ENCODE measurements at places on chromosomes 6 and 20. TPM values are rescaled to one million over a fixed set of nuclear protein-coding genes. Genes with fewer than 3 reads are reported as not detected.

DNA sequence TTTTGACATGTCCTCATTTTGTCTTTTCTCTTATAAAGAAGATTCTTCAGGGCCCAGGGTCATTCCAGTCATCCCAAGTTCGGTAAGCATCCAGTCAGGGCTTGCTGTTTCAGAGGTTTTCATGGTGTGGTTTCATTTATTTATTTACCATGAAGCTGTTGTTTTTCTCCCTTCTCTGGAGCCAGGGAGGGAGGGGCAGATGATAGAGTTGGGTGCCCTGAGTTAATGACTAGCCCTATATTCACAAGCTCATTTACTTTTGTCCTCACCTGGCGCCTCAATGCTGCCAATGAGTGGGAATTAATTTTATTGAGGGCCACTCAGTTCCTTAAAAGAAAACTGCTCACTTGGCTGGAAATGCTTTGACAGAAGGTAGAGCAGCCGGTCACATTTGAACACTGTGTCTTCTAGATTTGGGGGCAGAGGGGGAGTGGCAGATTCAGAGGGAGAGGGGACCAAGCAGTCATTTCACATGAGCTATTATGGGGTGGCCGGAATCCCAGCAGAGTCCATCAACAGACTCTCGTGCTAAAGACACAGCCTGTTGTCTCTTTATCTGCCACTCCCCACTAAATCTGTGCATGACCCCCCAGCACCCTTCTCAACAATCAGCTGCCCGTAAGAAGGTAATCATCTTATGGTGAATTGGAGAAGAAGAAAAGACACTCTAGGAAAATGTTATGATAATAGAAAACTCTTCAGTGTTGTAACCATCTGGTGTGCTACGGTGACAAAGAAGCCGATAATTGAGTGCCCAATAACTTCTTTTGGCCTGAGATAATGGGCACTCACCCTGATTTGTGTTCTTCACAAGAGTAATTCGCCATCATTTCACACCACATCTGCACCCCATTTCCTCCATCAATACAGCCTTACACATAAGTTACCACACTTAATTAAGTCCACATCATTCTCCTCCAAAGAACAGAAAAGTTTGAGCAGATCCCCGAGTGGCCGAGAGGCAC lies 573.5 kb upstream of the JAG1 start:
- no peak overlapping the region for H3K27ac ChIP-seq
- no peaks in the 10 kb centered on the region for H3K4me1 ChIP-seq
- H3K36me3 ChIP-seq = no peaks in the 10 kb centered on the region
- H3K27me3 ChIP-seq = no peaks in the 10 kb centered on the region

Gene FOXQ1
- not detected for polyA plus RNA-seq

DNA sequence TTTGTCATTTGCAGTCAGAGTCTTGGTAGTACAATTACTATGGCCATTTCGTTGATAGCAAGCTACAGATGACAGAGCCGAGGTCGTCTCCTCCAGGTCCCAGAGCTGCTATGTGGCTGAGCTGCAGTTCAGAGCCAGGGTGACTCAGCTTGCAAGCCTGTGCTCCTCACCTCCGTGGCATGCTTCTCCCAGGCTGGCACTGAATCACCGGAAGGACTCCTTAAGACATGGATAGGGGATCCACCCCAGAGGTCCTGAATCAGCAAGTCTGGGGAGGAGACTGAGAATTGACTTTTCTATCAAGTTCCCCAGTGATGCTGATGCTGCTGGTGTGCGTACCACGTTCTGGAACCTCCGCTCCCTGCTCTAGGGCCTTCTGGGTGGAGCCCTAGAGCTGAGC lies 291.2 kb downstream of the CDH26 start:
- no peaks in the 10 kb centered on the region for H3K4me1 ChIP-seq
- no peak for DNase-seq
- H3K27ac ChIP-seq = no peak overlapping the region
- no peaks in the 10 kb centered on the region for H3K27me3 ChIP-seq
- no peaks in the 10 kb centered on the region for H3K36me3 ChIP-seq

- H3K4me3 ChIP-seq = peak overlapping the region; percentile 80
- H3K27me3 ChIP-seq = no peaks in the 10 kb centered on the region
- DNase-seq = no peak
- peaks cover 20% of the 10 kb centered on the region for H3K4me1 ChIP-seq
- H3K27ac ChIP-seq = peak overlapping the region; percentile 80
Measured at GRCh38 chr6:27863962-27864905, 48.0 kb downstream of the OR2B2 start.

- H3K4me3 ChIP-seq = no peak overlapping the region
- DNase-seq = no peak
- H3K36me3 ChIP-seq = no peaks in the 10 kb centered on the region
- H3K4me1 ChIP-seq = peaks cover 26% of the 10 kb centered on the region
Measured at GRCh38 chr6:148887181-148887580, 140.4 kb downstream of the UST start.

Gene MATN4
- polyA plus RNA-seq = 0.16 TPM

Gene SEMG1
- polyA plus RNA-seq = not detected

DNA sequence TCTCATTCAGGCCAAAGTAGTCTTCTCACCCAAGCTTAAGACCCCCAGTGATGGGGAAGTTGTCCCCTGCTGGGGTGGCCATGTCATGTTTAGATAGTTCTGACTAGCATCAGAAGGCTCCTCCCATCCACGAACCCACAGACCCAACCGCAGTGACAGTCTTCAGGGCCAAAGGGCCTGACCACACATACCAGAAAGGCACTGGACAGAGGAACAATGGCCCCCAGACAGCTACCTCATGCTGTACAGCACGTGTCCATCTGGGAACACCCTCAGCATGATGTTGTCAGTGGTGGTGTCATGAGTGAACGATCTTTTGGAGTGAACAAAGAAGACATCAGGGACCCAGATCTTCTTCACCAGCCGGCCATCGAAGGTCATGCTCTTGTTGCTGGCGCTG lies 46.3 kb downstream of the GABRR2 start:
- H3K4me1 ChIP-seq = no peaks in the 10 kb centered on the region
- DNase-seq = no peak
- no peak overlapping the region for H3K4me3 ChIP-seq
- no peaks in the 10 kb centered on the region for H3K27me3 ChIP-seq
- no peak overlapping the region for H3K27ac ChIP-seq

Gene RIPOR3
- 1.2 TPM for polyA plus RNA-seq

DNA sequence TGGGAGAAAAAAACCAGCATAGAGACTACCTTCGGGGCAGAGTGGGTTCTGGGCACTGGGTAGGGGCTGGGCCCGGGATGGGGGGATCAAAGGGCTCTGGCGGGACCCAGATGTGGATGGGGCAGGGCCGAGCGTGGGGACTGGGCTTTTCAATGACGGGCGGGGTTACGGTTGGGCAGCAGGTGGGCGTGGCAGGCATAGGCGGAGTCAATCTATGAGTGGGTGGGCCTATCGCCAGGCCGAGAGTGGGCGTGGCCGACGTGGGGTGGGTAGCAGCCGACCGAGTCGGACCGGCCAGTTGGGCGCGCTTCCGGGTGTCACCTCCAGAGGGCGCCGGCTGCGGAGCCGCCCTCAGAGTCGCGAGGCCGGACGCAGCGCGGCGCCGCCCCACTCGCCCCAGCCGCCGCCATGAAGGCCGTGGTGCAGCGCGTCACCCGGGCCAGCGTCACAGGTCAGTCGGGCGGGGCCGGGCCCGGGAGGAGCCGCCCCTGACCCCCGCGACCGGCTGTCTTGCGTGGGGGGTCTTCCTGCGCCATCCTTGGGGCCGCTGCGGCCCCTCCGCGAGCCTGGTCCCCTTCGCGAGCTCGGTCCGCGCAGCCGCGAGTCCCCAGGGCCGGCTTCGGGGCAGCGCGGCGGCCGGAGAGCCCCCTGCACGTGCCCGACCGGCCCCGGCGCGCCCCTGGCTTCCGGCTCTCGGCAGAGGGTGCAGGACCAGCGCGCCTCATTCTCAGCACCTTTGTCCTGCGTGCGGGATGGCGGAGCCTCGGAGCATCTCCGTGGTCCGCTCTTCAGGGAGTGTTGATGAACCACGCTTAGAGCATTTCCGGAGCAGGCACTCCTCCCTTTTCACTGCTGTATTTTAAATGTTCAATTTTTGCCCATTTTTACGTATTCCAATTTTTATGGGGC lies at the start of gene DTD1:
TSS of gene DTD1 (plus strand) at position 390 of the 909 bp plus-strand sequence. CDS start at position 409, 19 bp downstream.
- H3K27ac ChIP-seq = peak within 1 kb of the TSS; percentile 37
- H3K27me3 ChIP-seq = no peaks in the 10 kb centered on the region
- H3K4me3 ChIP-seq = peak within 1 kb of the TSS; percentile 86
- DNase-seq = peak; percentile 96
- H3K36me3 ChIP-seq = no peaks in the 10 kb centered on the region

DNA sequence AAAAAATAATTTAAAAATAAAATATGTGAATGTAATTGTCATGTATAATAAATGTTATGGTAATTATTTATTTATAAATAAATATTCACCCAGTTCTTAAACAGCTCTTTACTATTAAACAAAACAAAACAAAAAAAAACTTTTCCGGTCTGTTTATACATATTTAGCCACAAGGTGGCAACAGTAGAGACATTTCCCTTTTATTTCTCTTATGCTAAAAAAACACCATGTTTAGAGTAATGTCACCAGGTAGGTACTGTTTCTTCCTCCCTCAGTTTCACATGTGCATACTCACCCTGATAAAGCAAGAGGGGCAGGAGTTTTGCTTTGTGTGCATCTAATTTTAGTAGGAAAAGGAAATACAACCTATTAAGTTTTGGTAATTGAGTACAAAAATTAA lies 610.4 kb upstream of the IMPG1 start:
- no peaks in the 10 kb centered on the region for H3K36me3 ChIP-seq
- H3K4me3 ChIP-seq = no peak overlapping the region
- no peak for DNase-seq

Gene HLA-DMB
- not detected for polyA plus RNA-seq

GRCh38 chr6:148811459-148811858 lies 64.6 kb downstream of the UST start:
- no peak for DNase-seq
- H3K4me1 ChIP-seq = no peaks in the 10 kb centered on the region
- no peak overlapping the region for H3K27ac ChIP-seq
- H3K4me3 ChIP-seq = no peak overlapping the region

GRCh38 chr6:168625602-168626001 lies 184.6 kb downstream of the SMOC2 start:
- no peak overlapping the region for H3K4me3 ChIP-seq
- H3K36me3 ChIP-seq = no peaks in the 10 kb centered on the region
- H3K4me1 ChIP-seq = no peaks in the 10 kb centered on the region

Gene GSTA4
- polyA plus RNA-seq = 34.0 TPM

DNA sequence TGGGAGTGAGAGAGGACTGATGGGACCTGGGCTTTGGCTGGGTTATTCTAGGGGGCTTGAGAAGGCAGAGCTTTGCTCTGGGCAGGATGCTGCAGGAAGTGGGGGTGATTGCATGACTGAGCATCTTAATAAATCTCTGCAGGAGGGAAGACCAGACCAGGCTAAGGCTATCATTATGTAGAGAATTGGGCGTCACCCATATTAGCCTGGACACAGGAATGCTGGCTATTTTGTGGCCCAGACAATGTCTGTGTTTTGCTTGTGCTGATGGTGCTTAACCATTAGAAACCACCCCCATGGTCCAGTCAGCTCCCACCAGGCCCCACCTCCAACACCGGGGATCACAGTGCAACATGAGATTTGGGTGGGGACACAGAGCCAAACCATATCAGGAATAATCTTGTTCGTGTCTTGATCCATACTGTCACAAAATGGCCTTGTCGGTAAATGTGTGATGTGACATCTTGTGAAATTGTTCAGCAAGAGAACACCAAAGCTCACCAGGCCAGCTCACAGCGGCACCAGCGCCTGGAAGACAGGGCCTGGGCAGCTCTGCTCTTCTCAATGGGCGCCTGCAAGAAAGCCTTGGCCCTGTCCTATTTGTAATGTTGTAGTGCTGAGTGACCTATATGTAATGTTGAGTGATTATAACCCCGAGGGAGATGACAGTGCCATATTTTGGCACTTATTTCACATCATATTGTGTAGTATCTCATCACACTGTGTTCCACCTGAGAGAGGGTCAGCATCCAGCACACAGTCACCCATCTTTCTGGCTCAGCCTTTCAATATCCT lies 211.8 kb downstream of the QKI start:
- H3K27me3 ChIP-seq = no peaks in the 10 kb centered on the region
- no peak for DNase-seq
- no peak overlapping the region for H3K4me3 ChIP-seq
- H3K36me3 ChIP-seq = no peaks in the 10 kb centered on the region
- H3K27ac ChIP-seq = no peak overlapping the region

Gene CST2
- not detected for polyA plus RNA-seq

DNA sequence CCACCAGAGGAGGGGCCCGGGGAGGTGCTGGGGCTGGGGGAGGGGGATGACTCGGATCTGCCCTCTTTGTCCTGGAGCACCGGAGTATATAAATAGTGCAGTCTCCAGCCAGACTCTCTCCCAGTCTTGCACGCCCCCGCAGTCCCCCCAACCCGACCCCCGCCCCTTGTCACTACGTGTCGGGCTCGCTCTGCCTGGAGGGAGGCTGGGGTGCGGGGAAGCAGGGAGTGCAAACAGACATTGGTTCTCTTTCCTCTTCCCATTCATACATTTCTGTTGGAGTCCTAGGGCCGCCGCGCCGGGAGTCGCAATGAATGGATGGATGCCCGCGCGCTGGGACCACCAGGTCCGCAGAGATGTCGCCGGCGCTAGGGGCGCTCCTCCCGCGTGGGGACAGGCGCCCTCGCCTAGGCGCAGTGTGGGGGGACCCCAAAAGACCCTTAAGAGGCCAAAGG lies 179.3 kb downstream of the TBXT start:
- H3K27me3 ChIP-seq = no peaks in the 10 kb centered on the region
- no peak for DNase-seq
- H3K36me3 ChIP-seq = no peaks in the 10 kb centered on the region

- H3K36me3 ChIP-seq = peaks cover 3% of the 10 kb centered on the region
- no peaks in the 10 kb centered on the region for H3K27me3 ChIP-seq
- peaks cover 4% of the 10 kb centered on the region for H3K4me1 ChIP-seq
- no peak overlapping the region for H3K27ac ChIP-seq
Measured at GRCh38 chr6:12293931-12294807, 4.0 kb downstream of the EDN1 start.

Gene SLC4A11
- 1.6 TPM for polyA plus RNA-seq

DNA sequence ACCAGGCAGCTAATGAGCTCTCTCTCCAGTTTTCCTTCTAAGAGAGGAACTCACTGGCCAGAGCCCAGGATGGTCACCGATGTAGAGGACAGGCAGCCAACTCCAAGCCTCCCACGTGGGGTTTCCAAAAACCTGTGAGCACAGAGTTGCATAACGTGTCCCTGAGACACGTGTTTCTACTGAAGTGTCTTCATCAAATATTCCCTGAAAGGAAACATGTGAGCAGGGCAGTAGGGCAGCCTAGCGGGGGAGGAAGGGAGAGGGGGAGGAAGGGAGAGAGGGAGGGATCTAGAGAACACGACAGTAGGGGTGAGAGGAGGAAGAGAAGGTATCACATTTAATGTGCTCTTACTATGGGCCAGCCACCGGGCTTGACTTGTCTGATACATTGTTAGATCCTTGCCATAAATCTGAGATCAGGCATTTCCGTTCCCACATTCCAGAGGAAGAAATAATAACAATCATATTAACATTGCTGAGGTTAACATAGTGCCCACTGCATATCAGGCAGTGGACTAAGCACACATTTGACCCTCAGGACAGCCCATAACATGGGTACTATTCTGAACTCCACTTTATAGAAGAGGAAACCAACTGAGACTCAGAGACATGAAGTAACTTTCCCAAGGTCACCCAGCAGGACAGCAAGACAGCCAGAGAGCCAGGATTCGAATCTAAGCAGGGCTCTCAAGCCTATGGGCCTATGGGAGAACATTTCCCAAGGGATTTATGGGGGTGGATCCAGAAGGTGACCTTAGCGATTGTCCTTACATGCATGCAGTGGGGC lies 4.5 kb upstream of the SYS1 start:
- peaks cover 2% of the 10 kb centered on the region for H3K4me1 ChIP-seq
- H3K4me3 ChIP-seq = no peak overlapping the region
- peak overlapping the region; percentile 44 for H3K27ac ChIP-seq
- H3K36me3 ChIP-seq = no peaks in the 10 kb centered on the region

GRCh38 chr20:59031564-59032022 lies 542 bp downstream of the ATP5F1E start:
- peaks cover 44% of the 10 kb centered on the region for H3K4me1 ChIP-seq
- H3K27me3 ChIP-seq = no peaks in the 10 kb centered on the region
